ENCODE measurements at places on chromosomes 16 and 17.

GRCh38 chr17:80970044-80970761 is 21.4 kb upstream of the CHMP6 start:
- DNase-seq: no peak

DNA sequence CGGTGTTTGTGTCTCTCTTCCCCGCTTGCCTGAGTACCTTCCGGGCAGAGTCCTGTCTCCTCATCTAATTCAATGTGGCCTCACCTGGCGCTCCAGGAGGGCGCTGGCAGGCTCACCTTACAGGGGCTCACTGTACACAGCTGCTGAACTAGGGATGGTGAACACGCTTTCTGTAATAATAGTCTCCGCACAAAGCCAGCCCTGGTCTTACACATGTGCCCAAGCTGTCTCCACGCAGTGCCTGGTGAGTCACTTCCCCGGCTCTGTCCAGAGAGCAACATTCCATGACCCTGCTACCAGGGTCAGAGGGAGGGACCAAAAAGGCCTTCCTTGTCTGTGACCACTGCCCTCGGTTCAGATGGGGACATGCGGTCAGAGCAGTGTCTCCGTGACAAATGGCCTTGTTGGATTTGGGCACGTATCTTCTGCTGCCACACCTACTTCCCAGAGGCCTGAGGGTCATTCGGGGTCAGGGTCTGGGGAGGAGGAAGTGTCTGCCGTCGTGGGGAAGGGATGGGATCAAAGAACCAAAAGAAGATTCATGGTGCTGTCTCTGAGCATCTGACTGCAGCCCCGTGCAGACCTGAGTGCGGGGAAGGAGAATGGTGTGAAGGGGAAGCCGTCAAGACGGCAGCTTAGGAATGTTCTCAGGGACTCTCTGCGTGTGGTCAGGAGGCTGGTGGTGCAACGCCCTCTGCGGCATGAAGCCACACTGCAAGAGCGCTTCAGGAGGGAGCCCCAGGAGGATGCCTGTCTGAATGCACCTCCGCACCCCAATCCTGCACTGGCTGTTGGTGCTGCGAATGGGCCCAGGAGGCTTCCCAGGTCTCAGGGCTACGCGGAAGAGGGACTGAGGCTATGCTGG is 68.8 kb downstream of the IL21R start:
- no peak for DNase-seq

- no peak for DNase-seq
These were observed 12.0 kb upstream of the ANKFN1 start for GRCh38 chr17:56141046-56141839.

DNA sequence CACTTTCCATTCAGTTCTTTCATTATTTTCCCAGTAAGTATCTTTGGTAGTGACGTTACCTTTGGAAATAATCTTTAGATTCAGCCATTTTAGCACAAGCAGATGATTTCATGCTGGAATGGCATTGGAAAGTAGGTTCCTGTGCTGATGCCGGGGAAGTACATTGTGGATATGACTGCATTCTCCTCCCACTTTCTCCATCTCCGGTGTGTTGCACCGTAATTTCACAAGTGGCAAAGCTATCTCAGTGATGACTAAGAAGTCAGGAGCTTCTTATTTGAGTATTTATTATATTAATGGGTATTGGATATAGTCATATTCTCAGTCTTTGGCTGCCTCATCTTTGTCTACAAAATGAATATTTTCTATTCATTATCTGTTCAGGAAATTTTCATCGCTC is 69.8 kb downstream of the MRTFB start:
- DNase-seq: no peak

GRCh38 chr17:27293359-27293897 is 486 bp upstream of the WSB1 start:
- DNase-seq: no peak

GRCh38 chr16:54164789-54165173 is 121.8 kb downstream of the IRX3 start:
- DNase-seq: no peak

- DNase-seq: no peak
These were observed 29.3 kb downstream of the ACTG1 start for GRCh38 chr17:81483085-81483861.

GRCh38 chr16:28103516-28104170 is 40.1 kb upstream of the GSG1L start:
- no peak for DNase-seq

- no peak for DNase-seq
These were observed 198.5 kb downstream of the CYLD start for GRCh38 chr16:50940275-50940854.

- no peak for DNase-seq
These were observed 19.9 kb upstream of the SEC14L1 start for GRCh38 chr17:77120868-77121267.
